NCI-H2171 treated with DMSO at 0.1 percent for 48 hours (cell line): ENCODE measurements at places on chromosomes 4 and X.

DNA sequence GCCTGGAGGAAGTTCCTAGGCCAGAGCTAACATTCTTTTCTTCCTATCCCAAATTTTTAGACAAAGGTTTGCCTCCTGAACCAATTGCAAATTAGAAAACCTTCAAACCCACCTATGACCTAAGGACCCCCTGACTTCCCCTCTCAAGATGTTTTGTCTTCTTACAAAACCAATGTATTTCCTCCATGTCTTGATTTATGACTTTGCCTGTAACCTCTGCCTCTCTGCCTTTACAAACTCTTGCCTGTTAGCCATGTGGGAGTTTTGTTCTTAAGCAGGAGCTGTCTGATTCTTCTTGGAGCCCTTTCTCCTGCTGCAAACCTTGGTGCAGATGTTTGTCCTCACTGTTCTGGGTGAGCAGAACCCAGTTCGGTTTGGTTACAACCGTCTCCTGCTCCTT is 222.3 kb upstream of the BOD1L1 start:
- no peak for DNase-seq

GRCh38 chrX:40012868-40013265 is 84.9 kb downstream of the BCOR start:
- DNase-seq = no peak

DNA sequence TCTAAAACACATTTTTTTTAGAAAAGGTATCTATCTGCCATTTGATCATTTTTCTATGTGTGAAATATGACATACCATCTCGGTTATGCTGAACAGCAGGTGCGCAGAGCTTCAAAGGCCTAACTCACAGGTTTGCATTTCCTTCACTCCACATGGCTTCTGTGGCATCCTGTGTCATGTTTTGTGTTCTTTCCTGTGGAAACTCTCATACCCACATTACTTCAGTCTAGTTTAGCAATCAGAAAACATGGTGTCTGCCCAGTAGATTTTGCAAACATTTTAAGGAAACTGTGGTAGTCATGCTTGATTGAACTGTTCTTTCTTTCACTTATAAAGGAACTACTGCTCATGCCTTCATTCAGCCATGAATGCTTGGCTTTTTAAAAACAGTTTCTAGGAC is 11.3 kb upstream of the ARAP2 start:
- no peak for DNase-seq

- no peak for DNase-seq
Measured at GRCh38 chrX:148825696-148826095, 325.3 kb downstream of the AFF2 start.

DNA sequence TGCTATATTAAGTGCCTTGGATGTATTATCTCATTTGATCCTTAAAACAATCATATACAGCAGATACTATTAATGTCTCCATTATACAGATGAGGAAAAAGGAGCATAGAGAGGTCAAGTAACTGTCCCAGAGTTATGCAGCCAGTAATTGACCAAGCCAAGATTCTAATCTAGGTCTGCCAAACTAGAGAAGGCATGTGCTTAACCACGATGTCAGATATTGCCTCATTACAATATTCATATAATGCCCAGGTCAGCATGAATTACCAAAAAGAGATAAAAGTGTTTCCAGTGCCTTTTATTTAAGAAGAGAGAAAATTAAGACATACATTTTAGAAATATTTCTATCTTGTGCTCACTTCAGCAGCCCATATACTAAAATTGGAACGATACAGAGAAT is 7.1 kb downstream of the ARHGEF6 start:
- DNase-seq = no peak

DNA sequence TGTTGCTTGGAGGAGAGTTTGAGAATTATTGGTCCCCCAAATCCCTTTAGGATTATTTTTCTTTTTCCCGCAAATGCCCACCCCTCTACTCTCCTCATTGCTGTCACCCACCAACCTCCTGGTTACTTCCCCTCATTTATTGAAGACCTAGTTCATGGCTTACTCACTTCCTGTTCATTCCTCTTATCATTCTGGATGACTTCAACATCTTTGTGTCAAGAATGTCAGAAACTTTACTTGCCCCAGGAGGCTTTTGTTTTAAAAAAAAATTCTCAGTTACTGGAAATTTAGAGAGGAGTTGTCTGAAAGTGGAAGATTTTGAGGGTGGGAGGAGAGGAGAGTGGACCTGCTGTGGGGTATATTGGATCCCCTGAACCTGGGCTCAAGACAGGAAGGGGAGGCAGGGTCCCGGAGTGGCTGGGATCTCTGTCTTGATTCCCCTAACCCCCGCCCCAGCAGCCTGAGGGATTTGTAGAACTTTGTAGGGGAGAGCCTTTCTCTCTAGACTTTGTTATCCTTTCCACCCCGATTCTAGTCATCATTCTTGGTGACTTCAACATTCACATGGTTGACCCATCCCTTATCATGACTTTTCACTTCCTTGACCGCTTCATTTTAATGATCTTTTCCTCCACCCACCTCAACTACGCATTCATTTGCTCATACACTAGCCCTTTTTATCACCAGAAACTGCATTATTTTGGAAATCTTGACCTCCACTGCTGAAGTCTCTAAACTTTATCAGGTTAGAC is 69.9 kb upstream of the ESX1 start:
- no peak for DNase-seq

- no peak for DNase-seq
Measured at GRCh38 chr4:151908734-151909497, 148.1 kb upstream of the GATB start.

- DNase-seq = no peak
Measured at GRCh38 chrX:130772776-130773143, 130.2 kb downstream of the ENOX2 start.

DNA sequence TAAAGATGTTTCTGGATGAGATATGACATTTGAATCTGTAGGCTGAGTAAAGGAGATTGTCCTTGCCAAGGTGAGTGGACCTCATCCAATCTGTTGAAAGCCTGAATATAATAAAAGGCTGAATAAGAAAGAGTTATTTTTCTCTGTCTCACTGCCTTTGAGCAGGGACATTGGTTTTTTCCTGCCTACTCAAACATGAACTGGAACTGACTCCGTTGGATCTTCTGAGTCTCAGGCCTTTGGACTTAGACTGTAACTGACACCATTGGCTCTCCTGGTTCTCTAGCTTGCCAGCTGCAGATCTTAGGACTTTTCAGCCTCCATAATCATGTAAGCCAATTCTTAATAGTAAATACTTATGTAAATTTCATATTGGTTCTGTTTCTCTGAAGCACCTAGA is 43.5 kb downstream of the PPEF2 start:
- DNase-seq = no peak
